ENCODE measurements at places on chromosomes 1 and 21.

DNA sequence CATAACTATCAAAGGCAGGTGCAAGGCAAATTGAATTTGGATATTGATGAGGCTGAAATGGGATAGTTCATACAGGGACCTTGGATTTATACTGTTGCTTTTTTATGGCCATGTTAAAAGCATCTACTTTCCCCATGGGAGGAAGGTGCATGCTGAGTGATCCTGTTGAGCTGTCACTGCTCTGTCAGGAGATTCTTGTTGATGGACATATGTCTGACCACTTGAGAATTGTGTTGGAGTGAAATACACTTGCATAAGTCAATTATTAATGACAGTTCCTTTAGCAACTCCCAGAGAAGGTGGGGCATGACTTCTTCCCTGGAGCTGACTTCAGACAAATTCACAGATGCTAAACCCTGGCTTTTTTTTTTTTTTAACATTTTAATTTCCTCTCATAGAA is 58.4 kb upstream of the DYNLT5 start:
- no peak for DNase-seq

DNA sequence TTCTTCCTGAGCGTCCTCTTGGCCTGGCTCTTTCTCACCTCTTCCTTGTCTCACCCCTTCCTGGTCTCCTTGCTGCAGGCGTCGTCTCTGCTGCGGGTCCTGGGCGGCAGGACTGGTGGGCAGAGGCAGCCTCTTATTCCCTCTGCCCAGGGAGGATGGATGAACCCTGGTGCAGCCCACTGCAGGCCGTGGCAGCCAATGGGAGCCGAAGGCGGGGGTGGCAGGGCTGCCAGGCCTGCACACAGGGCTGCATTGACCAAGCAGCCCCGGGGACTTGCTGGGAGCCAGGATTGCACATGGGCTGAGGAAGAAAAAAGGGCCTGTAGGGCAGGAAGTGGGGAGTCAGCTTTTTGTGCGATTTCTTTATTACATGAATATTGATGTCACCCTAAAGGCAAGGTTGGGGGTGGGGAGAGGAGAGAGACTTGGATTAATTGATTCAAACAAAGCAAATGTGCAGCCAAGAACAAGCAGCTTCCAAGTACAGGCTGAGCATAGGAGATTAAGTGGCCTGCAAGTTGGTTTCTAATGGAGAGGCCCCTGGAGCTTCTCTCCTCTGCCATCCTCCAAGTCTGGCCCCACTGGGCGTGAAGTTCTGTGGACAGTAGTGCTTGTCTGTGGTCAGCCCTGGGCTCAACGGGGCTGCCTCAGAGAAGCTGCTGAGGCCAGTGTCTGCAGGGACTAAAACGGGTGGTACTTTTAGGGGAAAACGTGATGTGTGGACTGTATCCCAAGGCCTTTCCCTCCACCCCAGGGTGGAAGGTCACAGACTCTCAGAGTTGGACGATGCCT is at the start of gene S100B:
Gene S100B, minus strand, starts transcription at position 108 of the 792 bp plus-strand sequence. CDS start 2,667 bp downstream, outside the sequence.
- DNase-seq: no peak

- no peak for DNase-seq
Measured at GRCh38 chr21:20270365-20271055, 727.7 kb upstream of the NCAM2 start.

DNA sequence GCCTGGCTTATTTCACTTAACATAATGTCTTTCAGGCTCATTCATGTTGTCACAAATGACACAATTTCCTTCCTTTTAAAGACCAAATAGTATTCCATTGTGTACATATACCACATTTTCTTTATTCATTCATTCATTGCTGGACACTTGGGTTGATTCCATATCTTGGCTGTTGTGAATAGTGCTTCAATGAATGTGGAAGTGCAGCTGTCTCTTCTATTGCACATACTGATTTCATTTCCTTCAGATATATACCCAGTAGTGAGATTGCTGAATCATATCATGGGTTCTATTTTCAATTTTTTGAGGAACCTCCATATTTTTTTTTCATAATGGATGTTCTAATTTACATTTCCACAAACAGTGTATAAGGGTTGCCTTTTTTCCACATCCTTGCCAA is 38.6 kb upstream of the WLS start:
- no peak for DNase-seq
